Hippocampal formation (tissue), 2 donors: ENCODE measurements at places on chromosomes 3 and 15.

GRCh38 chr3:88219138-88219792, 69.5 kb downstream of the C3orf38 start:
- peak; percentile 40 for DNase-seq

DNA sequence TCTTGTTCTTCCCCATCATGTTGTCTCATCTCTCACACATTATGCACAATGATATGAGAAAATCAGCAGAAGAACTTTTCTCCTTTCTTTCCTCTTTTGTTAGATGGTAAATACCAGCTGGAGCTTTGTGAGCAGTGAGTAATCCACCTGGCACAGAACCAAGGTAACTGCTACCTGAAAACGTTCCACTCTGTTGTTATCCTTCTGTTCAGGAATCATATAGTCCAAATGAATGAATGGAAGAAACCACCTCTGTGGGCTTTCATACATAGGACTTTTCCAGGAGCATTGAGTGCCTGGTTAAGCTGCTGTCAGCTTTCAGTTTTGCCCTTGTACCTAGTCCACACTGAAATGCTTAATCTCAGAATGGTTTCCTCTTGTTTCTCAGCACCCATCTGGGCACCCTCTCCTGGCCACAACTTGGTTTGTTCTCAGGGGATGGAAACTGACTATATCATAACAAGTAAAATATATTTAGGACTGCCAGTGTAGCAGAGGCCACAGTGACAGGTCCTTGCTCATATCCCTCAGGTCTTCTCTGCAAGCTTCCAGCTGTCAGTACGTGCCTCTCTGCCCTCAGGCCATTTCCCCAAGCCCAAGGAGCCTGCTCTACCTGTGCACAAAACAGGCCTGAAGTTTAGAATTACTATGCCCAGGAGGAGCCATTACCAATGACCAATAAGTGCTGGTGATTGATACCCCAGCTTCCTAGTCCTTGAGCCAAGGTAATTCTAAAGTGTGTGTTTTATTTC, 23.5 kb upstream of the SLC4A7 start:
- no peak for DNase-seq

GRCh38 chr3:194465920-194466570, 20.8 kb downstream of the ATP13A3 start:
- DNase-seq = no peak

GRCh38 chr15:38864827-38865581, 300.4 kb upstream of the RASGRP1 start:
- no peak for DNase-seq

DNA sequence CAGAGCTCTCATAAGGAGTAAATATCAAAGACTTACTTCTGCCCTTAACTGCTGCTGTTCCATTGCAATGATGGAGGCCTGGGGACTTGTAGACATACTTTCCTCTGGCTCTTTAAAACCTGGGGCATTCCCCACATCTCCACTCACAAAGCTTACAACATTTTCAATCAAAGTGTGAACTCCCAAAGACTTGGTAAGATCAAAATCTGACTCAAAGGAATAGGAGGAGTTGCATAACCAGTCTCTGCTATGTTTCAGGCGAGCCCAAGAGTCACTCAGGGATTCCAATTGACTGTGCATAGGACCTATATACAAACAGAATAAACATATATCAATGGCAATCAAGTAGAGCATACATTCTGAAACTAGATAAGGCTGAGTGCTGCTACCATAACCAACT, 101.5 kb downstream of the FBXL22 start:
- no peak for DNase-seq
